Psoas muscle (tissue), 8 donors: ENCODE measurements at places on chromosomes 7 and 10.

GRCh38 chr7:12569673-12570072, 847 bp upstream of the SCIN start:
- no peak for DNase-seq

GRCh38 chr10:75238182-75239095, 2.7 kb upstream of the COMTD1 start:
- no peak for DNase-seq

GRCh38 chr7:30164567-30164966, 29.8 kb downstream of the MTURN start:
- DNase-seq, result no peak

GRCh38 chr7:129468547-129468946, 33.8 kb upstream of the SMKR1 start:
- no peak for DNase-seq

DNA sequence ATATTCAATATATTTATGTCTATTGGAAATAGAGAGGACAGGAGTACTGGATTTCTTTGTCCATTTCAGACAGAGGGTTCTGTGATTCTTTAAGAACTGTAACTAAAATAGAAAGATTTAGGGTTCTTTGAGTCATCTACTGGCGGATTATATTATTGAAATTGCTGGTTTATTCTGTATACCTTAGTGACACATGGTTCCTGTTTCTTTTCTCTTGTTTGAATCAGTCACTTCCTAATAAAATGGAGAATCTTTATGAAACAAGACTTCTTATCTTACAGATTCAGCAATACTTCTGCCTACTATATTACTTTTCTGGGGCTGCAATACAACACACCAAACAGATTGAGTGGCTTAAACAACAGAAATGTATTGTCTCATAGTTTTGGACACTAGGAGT, 20.8 kb upstream of the ZNF800 start:
- no peak for DNase-seq

DNA sequence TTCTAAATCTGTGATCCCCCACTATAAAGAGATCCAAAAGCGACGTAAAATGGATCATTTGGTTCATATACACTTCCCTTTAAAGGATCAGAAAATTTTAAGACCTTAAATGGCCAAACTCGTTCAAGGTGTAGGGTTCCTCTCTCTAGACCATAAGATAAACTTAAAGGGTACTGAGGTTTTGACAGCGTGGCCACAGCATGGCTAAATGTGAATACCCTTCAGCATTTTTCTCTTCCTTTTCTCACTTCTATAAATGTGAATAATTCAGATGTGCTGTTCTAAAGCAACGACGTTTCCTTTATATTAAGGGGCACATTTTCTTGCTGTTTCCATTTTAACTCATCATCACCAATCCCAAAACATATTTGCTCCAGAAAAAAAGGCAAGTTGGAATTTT, 5.2 kb downstream of the ZCWPW1 start:
- DNase-seq, result no peak
